ENCODE measurements at places on chromosomes 6 and 20.

GRCh38 chr6:103534095-103534494 is 1325.6 kb downstream of the HACE1 start:
- no peak for DNase-seq

- no peak for DNase-seq
Observed at GRCh38 chr6:167688123-167688522, 138.6 kb upstream of the AFDN start.

GRCh38 chr6:132058975-132059374 is 107.8 kb upstream of the CCN2 start:
- DNase-seq = no peak

GRCh38 chr6:167405778-167406532 is 81.1 kb downstream of the TTLL2 start:
- DNase-seq = no peak

- DNase-seq = no peak
Observed at GRCh38 chr20:62570897-62571668, 71.2 kb upstream of the SLCO4A1 start.

DNA sequence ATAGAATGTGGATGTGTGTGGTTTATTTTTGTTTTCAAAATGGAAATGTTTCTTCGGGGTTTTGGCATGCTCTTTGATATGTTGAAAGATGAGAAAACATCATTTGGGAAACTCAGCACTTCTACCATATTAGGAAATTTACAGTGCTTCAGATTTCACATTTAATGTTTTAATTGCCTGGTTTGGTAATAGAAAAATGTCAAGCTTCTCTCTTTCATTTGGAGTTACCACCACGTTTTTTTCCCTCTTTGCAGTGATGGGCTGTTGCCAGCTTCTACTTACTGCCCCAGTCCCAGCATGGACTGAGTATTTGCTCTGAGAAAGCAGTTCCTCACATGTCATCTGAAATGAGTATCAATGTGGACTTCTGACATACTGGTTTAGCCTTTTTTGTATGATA is 267.7 kb downstream of the PRL start:
- no peak for DNase-seq

- no peak for DNase-seq
Observed at GRCh38 chr6:168784426-168784825, 343.4 kb downstream of the SMOC2 start.

GRCh38 chr6:57068061-57068460 is 21.6 kb downstream of the KIAA1586 start:
- no peak for DNase-seq

GRCh38 chr20:33162753-33163152 is 5.2 kb upstream of the BPIFA2 start:
- no peak for DNase-seq

DNA sequence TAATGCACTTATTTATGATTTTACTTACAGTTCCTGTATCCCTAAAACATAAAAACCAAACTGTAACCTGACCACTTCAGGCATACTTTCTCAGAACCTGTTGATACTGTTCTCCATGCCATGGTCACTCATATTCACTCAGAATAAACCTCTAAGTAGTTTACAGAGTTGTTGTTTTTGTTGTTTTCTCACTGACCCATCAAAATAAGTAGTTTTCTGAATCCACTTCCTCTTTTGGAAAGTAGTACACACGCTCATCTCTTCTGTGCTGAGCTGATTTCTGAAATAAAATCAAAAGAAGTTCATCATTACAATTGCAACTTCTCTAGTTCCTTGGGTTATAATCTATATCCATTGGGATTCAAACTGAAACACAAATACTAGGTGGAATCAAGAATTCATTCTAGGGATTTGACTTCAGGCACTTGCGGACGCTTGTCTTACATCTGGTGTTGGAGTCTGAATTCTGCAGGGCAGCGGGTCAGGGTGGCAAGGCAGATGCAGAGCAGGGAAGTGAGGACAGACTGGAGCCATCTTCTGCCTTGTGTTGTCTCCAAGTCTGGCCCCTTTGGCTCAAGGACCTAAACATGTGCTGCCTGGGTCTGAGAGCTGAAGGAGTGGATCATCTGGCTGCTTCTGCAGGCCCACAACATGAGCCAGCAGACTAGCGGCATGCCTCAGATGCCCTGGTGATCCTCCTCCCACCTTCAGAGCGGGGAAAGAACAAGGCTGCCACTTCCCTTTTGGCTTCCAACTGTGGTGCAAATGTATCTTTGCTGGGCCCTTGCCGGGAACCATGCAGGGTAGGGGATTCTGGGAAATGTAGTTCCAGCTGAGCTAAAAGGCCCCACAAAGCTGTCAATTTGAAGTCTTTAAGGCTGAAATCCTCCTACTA is 167.9 kb upstream of the MYLIP start:
- DNase-seq = no peak

DNA sequence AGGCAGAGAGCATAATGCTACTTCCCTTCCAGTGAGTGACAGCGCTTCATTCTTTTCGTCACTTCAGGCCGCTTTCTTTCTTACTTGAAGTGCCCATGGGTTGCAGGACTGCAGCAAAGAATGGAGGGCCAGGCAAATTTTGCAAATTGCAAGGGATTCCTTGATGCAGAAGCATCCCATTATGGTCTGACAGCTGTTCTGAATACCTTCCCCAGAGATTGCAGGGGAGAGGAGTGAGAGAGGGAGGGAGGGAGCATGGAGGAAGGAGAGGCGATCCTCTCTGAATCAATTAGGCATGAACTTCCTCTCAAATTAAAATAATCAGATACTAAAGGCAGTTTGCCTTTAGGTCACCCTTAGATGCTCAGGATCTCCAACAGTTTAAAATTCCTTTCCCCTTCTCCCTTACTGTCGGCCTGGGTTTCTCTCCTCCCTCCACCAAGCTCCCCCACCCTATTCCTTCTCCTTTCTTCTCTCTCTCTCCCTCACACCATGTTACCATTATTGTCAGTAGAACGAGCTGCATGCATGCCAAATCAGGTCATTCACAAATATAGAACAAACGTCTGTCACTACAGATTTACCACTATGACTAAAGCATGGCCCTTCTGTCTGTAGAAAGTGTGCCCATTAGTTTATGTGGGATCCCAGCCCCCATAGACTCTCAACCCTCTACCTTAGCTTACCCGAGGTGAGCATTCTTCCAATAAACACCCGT is 289.2 kb downstream of the CD83 start:
- no peak for DNase-seq

GRCh38 chr6:52233975-52234823 is 10.1 kb downstream of the IL17F start:
- DNase-seq = no peak

DNA sequence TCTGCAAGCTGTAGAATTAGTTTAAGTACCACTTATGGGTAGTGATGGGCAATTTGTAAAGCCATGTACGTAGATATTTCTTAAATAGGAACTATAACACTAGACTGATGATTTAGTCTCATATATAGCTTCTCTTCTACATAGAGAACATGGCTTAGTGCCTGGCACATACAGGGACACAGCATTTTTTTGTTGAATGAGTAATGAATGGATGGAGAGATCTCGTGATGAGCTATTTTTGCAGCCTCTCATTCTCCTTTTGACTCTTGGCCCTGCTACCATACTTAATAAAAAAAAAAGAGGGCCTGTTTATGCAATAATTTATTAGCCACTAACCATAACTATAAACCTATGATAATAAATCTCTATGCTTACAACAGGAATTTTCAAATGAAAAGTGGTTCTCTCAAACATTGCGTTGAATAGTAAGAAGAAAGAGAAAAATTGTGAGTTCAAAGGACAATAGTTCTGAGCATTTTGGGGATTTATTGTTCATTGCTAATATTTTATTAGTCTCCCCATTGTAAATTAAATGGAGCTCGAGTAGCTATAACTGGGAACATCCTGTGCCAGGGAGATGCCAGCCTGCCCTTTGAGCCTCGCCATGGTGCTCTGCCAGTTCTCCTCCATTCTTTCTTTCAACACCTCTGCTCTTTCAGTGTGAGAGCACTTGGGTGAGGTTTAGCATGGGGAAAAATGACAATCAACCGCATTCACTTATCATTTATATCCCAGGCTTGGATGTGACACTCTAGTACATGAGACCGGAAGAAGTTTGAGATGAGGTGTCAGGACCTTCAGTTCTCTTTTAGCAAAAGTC is 14.7 kb upstream of the RCAN2 start:
- no peak for DNase-seq

DNA sequence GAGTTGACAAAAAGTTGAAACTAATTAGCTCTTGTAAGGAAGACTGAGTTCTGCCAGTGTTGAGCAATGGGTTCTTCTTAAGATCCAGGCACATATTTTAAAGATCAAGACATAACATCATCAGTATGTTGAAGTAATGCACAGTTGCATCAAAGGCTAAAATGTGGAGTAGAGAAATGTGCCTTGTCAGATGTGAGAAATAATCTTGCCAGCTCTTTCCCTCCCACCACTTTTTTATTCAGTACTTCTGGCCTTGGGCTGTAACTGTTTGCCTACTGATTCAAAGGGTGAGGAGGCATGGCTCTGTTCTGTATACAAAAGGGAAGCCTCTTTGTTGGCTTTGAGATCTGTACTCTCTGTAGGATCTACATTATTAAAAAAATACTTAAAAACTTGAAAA is 13.1 kb downstream of the PKIB start:
- no peak for DNase-seq

GRCh38 chr6:46370622-46371021 is 120.6 kb downstream of the RCAN2 start:
- no peak for DNase-seq

- no peak for DNase-seq
Observed at GRCh38 chr6:140671926-140672325, 1297.5 kb upstream of the CITED2 start.

GRCh38 chr20:14860410-14860814 is 523.0 kb upstream of the FLRT3 start:
- DNase-seq = no peak

- DNase-seq = no peak
Observed at GRCh38 chr20:20002101-20002998, 14.8 kb upstream of the NAA20 start.

GRCh38 chr6:108589244-108589791 is 28.6 kb downstream of the FOXO3 start:
- peak; percentile 21 for DNase-seq

GRCh38 chr20:49823152-49823847 is 10.7 kb downstream of the SLC9A8 start:
- no peak for DNase-seq

- DNase-seq = peak; percentile 24
Observed at GRCh38 chr6:108133594-108134179, 32.1 kb upstream of the NR2E1 start.

DNA sequence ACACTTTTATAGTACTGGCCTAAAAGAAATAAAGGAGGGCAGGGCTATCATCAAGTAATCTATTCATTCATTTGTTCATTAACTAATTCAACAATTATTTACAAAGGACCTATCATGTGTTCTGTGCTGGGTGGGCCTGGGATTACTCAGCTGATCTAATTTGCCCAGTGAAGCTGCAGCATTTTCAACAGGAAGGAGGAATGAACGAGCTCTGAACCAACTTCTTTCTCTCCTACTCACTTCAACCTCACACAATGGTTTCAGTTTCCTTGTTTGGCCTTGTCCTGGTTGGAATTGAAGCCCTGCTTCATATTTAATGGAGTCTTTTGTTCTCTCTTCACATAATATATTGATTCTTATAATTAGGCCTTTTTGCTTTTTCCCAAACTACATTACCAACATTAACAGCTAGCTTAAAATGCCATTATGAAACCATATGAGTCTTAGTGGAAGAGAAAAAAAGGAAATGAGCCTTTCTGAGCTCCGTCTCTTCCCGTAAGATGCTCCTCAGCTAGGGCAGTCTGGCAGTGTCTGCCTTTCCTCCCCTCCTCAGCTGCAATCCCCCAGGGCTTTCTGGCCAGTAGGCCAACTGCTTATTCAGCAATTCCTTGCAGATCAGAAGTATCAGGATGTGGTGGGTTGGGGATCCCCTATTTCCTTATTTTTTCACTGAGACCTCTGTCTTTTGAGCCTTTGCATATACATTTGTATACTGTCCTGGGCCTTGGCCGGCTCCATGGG is 79.4 kb upstream of the NRN1 start:
- DNase-seq = no peak

Measured in nucleus accumbens (tissue), 56 donors.